ENCODE measurements at places on chromosomes 6 and 20. TPM values are rescaled to one million over a fixed set of nuclear protein-coding genes. Genes with fewer than 3 reads are reported as not detected.

GRCh38 chr6:151057061-151057460 lies 182.7 kb upstream of the AKAP12 start:
- no peak for DNase-seq

DNA sequence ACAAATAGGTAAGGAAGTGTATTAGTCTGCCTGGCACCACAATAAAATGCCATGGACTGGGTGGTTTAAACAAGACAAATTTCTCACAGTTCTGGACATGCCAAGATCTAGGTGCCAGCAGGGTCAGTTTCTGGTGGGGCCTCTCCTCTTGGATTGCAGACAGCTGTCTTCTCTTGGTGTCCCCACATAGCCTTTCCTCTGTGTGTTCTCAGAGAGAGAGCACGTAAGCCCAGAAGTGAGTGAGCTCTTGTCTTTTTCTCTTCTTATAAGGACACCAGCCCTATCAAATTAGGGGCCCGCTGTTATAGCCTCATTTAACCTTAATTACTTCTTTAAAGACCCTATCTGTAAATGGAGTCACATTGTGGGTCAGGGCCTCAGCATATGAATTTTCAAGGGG lies 28.3 kb downstream of the SMPDL3A start:
- no peak for DNase-seq

- DNase-seq, result no peak
These were observed 4.8 kb upstream of the SLC4A11 start for GRCh38 chr20:3243718-3244358.

- no peak for DNase-seq
These were observed 199.3 kb upstream of the SHLD1 start for GRCh38 chr20:5550733-5551529.

GRCh38 chr6:72966628-72967280 lies 258.5 kb downstream of the KHDC1L start:
- DNase-seq, result no peak

GRCh38 chr6:137638926-137639706 lies 144.9 kb upstream of the OLIG3 start:
- DNase-seq, result no peak

DNA sequence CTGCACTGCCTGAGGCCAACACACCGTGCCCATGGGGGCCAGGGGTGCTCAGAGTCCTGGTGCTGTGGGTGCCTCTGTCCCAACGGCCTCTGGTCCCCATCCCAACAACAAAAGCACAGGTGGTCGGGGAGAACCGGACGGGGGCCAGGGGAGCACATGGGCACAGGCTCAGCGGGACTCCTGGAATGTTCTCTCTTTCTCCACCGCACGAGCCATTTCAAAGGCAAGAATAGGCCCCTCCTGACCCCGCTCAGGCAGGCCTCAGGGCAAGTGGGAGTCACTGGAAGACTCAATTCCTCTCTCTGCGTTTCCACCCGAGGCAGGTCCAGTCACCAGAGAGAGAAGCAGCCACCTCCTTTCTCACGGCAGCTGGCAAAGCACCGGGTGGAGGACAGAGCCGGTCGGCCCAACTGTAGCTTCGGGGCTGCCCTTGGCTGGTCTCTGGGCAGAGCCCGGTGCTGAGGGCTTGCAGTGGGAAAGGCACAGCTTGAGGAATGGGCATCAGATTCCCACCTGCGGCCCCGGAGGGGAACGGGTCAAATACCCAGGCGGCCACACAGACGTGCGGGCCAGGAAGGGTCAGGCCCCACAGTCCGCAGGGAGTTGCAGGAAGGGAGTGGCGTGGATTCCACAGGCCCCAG lies 55.2 kb downstream of the KCNQ2 start:
- no peak for DNase-seq

DNA sequence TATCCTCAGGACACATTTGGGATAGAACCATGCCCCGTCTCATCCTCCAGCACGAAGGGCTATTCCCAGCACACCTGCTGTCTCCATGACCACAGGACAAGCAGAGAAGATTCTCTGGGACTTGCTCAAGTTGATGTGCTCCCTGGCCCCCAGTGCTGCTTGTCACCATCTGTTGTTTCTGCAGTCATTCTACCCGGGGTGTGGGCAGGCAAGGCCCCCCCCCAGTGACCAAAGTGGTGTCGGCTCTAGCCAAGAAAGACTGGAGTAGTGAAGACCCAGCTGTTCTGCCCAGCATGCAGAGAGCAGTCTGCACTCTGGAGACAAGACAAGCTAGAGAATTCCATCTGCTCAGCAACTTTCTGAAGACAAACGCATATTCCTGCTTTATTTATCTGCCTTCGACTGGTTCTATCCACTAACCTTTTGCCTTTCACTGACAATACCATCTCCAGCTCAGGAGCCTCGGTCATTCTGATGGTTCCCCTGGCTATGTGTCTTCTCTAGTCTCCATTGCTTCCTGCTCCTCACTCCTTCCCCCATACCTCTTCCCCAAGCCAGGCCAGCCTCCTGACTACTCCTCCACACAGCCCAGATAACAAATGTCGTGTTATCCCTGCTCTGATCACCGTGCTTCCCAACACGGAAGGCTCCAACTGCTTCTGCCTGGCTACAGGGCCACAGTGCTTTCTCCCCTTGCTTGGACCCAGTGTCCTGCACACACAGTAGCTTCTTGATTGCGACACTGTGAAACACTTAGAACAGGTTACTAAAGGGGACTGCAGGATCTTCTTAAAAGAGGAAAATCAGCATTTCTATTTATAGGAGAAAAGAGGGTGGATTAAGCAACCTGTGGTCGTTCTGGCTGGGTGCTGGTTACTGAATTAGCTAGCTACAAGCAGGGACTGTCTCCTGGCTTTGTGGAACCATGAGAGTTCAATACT lies 86.7 kb upstream of the EMILIN3 start:
- no peak for DNase-seq

- no peak for DNase-seq
These were observed 1.9 kb downstream of the SNX5 start for GRCh38 chr20:17966432-17967310.

- DNase-seq, result no peak
These were observed 51.0 kb upstream of the PMEPA1 start for GRCh38 chr20:57760698-57761412.

- DNase-seq, result no peak
These were observed 2.9 kb downstream of the SIRPB1 start for GRCh38 chr20:1616858-1617434.

DNA sequence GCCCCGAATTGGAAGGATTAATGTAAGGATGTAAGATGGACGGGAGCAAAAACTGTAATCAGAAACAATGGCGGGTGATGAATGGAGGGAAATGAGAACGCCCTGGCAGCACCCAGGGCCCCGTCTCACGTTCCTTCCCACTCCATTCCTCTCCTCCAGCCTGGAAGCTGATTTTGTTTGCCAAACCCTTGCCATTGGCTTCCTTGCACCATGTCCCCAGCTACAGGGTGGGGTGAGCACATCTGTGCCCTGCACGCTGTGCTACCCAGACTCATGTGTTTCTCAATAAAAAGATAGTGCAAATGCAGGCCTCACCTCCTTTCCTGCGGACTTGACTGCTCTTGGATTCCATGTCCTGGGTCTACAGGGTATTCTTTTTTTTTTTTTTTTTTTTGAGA lies 26.7 kb downstream of the SCP2D1 start:
- no peak for DNase-seq

DNA sequence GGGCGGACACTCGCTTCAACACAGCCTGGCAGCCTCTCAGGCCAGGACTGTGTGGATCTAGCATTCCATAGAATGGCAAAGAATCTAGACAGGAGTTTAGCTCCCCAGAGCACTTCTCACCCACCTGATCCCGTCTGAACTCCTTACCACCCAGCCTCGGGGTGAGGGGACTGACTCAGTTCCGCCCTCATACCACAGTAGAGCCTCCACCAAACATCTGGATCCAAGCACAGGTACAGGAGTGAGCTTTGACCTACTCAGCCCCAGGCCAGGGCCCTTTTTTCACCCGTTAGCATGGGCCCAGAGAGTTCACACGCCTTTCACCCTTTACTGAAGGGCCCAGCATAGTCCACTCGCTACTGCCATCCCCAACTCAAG lies 715 bp downstream of the PSMF1 start:
- no peak for DNase-seq

DNA sequence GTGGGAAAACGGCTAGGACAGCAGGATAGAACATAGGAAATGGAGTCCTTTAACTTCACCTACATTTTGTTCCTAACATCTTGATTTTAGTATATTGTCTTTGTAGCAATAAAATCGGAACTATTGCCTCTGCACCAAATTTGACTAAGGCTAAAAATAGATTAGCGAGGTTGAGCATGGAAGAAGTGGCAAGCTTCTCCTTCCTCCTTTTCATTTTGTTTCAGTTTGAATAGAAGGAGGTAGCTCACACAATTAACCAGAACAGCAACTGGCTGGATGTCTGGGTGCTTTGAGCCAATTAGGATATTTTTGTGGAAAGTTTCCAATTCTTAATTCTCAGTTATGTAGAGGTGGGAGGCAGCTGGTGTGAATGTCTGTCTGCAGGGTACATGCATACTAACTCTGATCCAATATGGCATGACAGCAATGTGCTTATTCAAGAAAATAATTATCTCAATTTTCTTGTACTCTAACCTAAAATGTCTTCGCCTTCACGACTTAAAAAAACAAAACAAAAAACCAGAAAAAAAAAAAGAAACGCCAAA lies 3.1 kb upstream of the HECA start:
- no peak for DNase-seq

GRCh38 chr20:60570481-60571277 lies 612.5 kb downstream of the CDH26 start:
- DNase-seq, result no peak

DNA sequence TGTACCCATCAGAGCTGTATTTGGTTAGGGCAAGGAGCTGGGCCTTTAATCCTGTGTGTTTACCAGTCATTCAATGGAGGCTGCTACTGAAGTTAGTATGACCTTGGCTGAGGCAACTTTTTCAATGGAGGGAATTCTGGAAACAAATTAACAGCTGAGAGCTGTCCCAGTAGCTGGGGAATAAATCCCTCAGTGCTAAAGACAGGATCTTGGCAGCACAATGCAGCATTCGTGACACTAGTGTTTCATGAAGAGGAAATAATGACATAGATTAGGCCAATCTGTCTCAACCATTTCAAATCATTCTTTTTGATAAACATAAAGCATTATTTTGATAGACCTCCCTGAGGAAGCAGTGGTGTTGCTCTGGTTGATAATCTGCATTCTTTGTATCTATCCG lies 42.9 kb downstream of the GRM1 start:
- no peak for DNase-seq

DNA sequence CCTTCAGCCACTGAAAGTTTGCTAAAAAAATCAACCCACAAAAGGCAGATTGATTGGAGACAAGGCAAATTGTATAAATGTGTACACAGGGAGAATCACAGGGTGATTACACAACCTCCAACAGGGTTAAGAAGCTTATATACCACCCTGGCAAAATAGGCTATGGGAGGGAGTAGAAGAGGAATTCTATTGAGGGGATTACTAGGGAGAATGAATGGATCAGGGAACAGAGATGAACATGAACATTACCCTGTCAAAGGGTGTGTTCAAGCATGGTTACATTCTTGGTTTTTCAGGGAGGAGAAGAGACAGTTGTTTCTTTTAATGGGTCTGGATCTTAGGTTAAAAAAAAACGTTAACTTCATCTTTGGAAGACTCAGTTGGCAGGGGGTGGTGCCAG lies 5.1 kb upstream of the MRS2 start:
- no peak for DNase-seq

Gene BTNL2
- polyA plus RNA-seq, result not detected

Gene HLA-DMB
- not detected for polyA plus RNA-seq

Gene TPD52L2
- polyA plus RNA-seq, result 177 TPM

Gene DDAH2
- 3.0 TPM for polyA plus RNA-seq

Gene MLIP
- polyA plus RNA-seq, result 0.87 TPM

Gene LY6G5C
- 0.95 TPM for polyA plus RNA-seq

Gene CASS4
- polyA plus RNA-seq, result not detected

Gene MED23
- 22.4 TPM for polyA plus RNA-seq

Gene RNF217
- 40.4 TPM for polyA plus RNA-seq

Gene TRDN
- polyA plus RNA-seq, result not detected

Gene SSTR4
- polyA plus RNA-seq, result not detected

Gene PRDM1
- polyA plus RNA-seq, result 3.9 TPM
